ENCODE measurements at places on chromosomes 7 and 10.
A peak's percentile ranks its signal among the peaks of the same experiment; 100 is the strongest.

GRCh38 chr10:8069108-8069507, 14.6 kb downstream of the GATA3 start:
- DNase-seq = no peak

DNA sequence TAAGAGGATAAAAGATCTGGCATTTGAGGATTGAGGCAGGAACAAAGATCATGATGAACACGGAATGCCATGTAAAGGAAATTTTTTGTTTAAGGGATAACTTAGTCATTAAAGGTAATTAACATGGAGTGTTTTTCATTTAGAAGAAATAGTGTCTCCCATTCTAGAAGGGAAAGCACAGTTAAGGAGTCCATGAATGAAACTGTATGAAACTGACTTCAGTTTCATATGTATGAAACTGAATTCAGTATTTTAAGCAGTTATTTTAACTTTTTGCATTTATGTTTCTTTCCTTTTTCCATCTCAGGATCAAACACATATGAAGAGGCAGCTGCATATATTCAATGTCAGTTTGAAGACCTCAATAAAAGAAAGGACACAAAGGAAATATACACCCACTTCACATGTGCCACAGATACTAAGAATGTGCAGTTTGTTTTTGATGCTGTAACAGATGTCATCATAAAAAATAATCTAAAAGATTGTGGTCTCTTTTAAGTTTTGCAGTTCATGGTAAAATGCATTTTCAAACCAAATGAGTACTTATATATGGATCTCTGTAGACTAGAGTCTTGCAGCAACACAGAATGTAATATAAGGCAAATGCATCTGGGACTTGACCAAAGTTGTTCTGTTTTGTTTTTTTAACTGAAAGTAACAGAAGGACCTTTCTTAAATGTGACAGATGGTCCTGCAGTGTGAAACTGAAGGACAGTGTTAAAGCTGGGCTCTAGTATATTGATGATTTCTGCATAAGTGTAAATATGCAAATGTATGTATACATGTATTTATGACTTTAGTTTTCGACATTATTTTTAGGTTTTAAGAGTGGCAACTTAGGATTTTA, 82.6 kb downstream of the GNAI1 start:
- no peak for DNase-seq

- no peak for DNase-seq
Measured at GRCh38 chr10:28612877-28613276, 64.4 kb upstream of the BAMBI start.

GRCh38 chr10:83522881-83523386, 616.4 kb upstream of the GHITM start:
- no peak for DNase-seq

- DNase-seq = peak; percentile 69
Measured at GRCh38 chr10:16954280-16955030, 137.2 kb upstream of the RSU1 start.

DNA sequence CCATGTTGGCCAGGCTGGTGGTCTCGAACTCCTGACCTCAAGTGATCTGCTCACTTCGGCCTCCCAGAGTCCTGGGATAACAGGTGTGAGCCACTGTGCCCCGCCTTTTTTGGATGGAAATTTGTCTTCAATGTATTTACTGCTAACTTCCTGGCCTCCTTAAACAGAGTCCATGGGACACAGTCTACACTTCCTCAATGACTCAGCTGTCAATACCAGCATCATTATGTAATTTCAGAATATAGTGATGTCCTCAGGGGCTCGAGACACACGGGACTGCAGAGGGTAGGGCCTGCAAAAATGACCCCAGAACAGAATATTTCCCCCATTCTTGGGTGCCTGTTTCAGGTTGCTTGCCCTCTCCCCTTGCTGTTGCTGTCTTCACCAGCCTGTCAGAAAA, 31.1 kb downstream of the CAMK2G start:
- peak; percentile 52 for DNase-seq

DNA sequence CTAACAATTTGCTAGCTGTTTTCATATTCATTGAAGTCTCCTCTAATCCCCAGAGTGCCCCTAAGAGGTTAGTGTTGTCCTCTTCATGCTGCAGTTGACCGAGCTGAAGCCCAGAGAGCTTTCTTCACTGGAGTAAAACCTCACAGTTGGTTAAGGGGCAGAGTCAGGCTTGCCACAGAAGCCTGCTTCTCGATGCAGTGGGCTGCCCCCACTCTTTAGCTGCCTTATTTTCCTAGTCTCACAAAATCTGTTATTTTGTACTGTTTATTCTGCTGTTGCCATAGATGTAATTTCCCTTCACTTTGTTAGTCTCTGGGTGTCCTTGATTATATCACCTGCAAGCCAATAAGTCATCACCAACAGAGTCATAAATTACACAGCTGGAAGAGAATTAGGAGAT, 56.3 kb upstream of the ZPBP start:
- no peak for DNase-seq

DNA sequence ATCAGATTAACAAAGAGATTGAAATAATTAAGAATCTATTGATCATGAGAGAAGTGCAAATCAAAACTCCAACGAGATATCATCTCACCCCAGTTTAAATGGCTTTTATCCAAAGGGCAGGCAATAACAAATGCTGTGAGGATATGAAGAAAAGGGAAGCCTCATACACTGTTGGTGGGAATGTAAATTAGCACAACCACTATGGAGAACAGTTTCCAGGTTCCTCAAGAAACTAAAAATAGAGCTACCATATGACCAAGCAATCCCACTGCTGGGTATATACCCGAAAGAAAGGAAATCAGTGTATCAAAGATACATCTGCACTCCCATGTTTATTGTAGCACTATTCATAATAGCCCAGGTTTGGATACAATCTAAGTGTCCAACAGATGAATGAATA, 13.8 kb downstream of the FGL2 start:
- DNase-seq = no peak

- peak; percentile 64 for DNase-seq
Measured at GRCh38 chr7:84975586-84976185, 211.2 kb downstream of the SEMA3D start.

DNA sequence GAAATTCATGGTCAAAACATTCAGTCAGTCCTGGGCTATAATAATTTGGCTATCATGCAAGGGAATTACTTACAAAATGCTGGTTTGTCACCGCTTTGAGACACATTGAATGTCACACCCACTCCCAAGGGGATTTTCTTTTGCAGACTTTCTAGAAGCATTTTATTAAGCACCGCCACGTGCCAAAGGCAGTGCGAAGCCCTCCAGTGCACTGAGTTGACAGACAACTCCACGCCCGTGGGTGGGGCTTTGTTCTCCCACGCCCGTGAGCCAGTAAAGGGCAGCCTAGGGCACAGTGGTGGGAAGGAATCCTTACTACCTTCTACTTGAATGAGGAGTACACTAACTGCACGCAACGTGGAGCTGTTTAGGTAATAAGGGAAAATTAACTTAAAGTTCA, 515.8 kb downstream of the KCNMA1 start:
- no peak for DNase-seq

DNA sequence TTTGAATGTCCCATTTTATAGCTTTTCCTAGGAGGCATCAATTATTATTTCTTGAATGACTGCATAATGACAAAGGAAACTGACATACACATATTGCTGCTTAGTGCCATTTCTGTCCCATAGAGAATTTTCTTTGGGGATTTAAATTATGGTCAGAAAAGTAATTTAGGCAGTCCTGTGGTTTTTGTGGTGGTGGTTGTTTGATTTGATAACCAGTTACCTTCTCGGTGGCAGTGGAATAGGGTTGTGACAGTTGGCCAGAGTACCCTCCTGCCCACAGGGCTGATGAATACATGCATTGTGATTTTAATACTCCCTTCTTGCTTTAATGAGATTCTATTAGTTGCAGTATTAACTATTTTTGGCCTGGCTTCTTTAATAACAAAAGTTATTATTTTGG, 6.6 kb upstream of the SGCE start:
- no peak for DNase-seq

DNA sequence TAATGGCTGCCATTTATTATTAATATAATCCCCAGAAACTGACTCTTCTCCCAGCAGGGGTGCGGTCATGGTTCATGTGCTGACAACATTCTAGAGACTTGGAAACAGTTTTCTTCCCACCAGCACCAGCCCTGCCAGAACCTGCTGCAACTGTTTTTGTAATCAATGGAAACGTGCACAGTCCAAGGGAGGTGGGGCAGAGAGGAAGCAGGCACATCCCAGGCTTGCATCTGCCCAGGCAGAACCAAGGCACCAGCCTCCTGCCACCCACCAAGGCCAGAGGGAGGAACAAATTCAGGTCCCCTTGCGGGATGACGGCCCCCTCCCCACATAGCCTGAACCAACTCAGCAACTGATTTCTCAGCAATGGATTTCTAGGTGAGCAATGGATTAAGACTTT, 119.0 kb downstream of the OAT start:
- no peak for DNase-seq

- no peak for DNase-seq
Measured at GRCh38 chr7:26699766-26700165, 164.6 kb downstream of the SKAP2 start.

GRCh38 chr7:76260171-76260703, 42.2 kb upstream of the HSPB1 start:
- DNase-seq = no peak

- no peak for DNase-seq
Measured at GRCh38 chr7:138243430-138243829, 167.2 kb downstream of the AKR1D1 start.

DNA sequence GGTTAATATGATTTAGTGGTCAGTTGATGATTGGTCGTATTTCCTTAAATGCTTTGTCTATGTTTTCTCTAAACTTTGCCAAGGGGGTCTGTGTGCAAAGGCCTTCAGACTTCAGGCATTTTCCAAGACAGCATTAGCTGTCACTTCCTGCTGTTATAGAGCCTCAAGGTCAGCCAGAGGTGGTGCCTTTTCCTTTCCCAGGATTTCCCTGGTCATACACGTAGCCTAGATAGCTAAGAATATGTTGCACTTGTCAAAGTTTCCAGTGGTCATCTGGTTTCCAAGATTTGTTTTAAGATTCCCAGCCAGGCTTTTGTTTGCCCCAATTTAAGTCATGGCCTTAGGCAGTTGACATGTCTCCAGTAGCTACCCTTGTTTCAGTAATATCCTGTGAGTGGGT, 133.2 kb upstream of the IGFBP3 start:
- DNase-seq = peak; percentile 70

GRCh38 chr7:106110885-106111654, 1.0 kb downstream of the SYPL1 start:
- DNase-seq = peak; percentile 74

DNA sequence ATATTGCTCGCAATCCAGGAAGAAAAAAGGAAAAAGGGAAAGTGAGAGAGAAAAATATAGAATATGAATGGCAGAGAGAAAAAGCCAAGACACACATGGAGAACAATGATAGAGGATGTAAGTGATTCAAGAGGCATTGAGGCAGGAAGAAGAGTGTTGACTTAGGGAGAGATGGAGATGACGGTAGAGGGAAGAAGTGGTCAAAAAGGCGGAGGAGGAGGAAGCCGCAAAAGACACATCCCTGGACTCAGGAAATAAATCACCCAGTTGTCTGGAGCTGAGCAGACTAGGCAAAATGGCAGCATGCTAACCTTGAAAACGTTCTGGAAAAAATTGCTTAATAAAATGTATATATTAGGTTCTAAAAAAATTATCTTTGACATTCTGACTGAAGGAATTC, 17.7 kb upstream of the GPR37 start:
- DNase-seq = peak; percentile 60

DNA sequence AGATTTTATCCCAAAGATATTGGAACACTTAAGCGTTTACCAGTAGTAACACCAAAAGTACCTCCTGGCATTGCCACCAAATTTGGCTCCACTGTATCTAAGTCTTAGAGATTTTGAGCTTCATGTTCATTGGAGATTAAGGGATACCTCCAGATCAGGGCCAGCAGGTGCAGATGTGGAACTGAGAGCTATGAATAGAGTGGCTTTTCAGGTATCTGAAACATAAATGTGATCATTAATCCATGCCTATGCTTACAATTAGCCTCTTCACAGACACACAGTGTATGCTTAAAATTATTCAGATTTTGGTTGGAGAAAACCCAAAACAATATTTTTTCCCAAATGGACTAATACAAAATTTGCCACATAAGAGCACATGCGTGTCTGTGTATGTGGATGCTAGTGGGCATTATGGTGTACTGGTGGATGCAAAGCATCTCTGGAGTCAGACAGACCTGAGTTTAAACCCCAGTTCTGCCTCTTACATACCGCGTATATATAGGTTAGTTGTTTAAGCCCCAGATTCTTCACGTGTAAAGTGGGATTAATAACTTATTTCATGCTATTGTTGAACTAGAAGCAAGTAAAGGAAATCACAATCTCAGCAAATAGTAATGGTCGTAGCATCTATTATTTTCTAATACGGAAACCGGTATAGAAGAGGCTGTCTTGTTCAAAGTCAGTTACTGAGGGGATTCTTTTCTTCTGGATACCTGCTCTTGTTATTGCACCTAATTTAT, 6.8 kb upstream of the LRRC4 start:
- DNase-seq = no peak

GRCh38 chr7:36854652-36855051, 130.4 kb upstream of the AOAH start:
- DNase-seq = no peak

DNA sequence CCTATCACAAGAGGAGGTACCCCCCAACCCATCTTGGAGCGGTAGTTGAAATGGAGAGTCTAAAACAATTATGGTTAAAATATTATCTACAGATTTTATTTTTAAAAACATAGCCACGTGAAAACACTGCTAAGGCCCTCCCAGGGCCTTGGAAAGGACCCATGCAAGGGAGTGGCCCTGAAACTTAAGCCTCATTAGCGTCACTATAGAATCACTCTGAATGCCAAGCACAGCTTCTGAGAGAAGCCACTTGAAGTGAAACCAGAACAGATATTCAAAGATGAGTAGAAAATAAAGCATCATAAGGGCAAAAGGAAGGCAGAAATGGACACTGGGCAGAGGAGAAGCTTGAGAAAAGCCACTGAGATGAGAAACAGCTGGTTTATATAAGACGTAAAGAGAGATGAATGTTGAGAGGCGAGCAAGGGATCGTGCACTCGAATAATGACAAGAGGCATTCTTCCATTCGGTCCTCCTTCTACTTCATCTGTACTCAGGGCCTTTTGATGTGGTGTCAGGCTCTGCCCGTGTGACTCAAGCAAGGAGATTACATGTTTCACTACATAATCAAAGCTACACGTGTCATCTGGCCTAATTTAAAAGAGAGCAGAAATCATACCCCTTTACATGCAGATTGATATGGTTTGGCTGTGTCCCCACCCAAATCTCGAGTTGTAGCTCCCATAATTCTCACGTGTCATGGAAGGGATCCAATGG, 33.4 kb upstream of the SLC39A12 start:
- DNase-seq = no peak

GRCh38 chr10:34728361-34728760, 86.7 kb downstream of the PARD3 start:
- DNase-seq = no peak
